ENCODE measurements at places on chromosomes 3 and 15. TPM values are rescaled to one million over a fixed set of nuclear protein-coding genes. Genes with fewer than 3 reads are reported as not detected.

The REC114 gene
- total RNA-seq: not detected

The PPP1R14D gene
- total RNA-seq: 153 TPM

The LRRN1 gene
- total RNA-seq: 0.56 TPM

The CACNA2D3 gene
- 0.64 TPM for total RNA-seq

The BBX gene
- 25.0 TPM for total RNA-seq

The SETD5 gene
- total RNA-seq: 78.6 TPM

The ZSCAN2 gene
- total RNA-seq: 8.2 TPM

The MED12L gene
- 0.37 TPM for total RNA-seq

The PAQR9 gene
- total RNA-seq: not detected

The CPB1 gene
- 3.1 TPM for total RNA-seq

The RHCG gene
- total RNA-seq: not detected

The ZNF860 gene
- 0.79 TPM for total RNA-seq

The ANKUB1 gene
- total RNA-seq: not detected

The ARIH1 gene
- 118 TPM for total RNA-seq

The GPX1 gene
- total RNA-seq: 146 TPM

The LNP1 gene
- 1.0 TPM for total RNA-seq

The TMC3 gene
- total RNA-seq: not detected

The B3GNT5 gene
- 106 TPM for total RNA-seq

The SERPINI1 gene
- 0.92 TPM for total RNA-seq

The SYNPR gene
- not detected for total RNA-seq

The PPM1L gene
- total RNA-seq: 16.9 TPM

The LHFPL4 gene
- total RNA-seq: 0.70 TPM

The TNNC1 gene
- total RNA-seq: 0.64 TPM

The SAMMSON gene
- not detected for total RNA-seq

The C2CD4B gene
- 1.7 TPM for total RNA-seq

The AGBL1 gene
- total RNA-seq: 0.34 TPM

The STRA6 gene
- not detected for total RNA-seq

The ETV5 gene
- total RNA-seq: 4.0 TPM

The CLSTN2 gene
- 2.4 TPM for total RNA-seq

The LIPH gene
- total RNA-seq: 122 TPM

The ROPN1 gene
- 3.2 TPM for total RNA-seq

The BCHE gene
- total RNA-seq: 0.37 TPM

The TPRG1 gene
- total RNA-seq: 1.1 TPM

The ZNF619 gene
- total RNA-seq: 6.5 TPM

The GOLGA6L10 gene
- 2.0 TPM for total RNA-seq

The CCR9 gene
- total RNA-seq: 0.12 TPM

The MYL3 gene
- 0.47 TPM for total RNA-seq

The DUOXA2 gene
- total RNA-seq: 1.3 TPM

The HHLA2 gene
- total RNA-seq: 148 TPM

The PPP2R3A gene
- 21.3 TPM for total RNA-seq

The COMMD4 gene
- total RNA-seq: 73.4 TPM

The UROC1 gene
- total RNA-seq: not detected
